Stimulated activated naive CD8-positive, alpha-beta T cell treated with anti-CD3 and anti-CD28 coated beads, Interleukin-15, Interleukin-2, amounts not matched to agents 100 U/mL and 50 U/mL, for 24 hours (primary cell): ENCODE measurements at places on chromosomes 3 and 15.
A peak's percentile ranks its signal among the peaks of the same experiment; 100 is the strongest.

DNA sequence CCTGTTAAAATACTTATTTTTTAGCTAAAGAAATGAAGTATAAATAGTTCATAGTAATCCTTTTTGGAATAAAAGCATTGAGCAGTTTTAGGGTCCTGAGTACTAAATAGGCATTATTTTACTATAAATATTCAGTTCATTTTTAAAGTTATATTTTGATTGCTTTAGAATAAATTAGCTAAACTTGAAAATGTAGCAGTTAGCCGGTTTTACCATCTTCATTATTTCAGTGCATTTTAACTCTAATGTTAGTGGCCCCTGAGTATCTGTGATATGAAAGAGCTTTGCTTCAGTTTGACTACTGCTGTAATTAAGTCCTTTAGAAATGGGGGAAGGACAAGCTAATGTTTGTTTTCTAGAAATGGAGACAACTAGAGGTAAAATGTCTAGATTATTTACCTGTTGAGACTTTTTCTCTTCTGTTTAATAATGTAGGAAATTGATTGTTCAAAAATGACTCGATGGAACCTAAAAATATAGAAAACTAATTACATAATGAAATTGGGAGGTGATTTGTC, 3.6 kb downstream of the SMC4 start:
- no peak for DNase-seq

DNA sequence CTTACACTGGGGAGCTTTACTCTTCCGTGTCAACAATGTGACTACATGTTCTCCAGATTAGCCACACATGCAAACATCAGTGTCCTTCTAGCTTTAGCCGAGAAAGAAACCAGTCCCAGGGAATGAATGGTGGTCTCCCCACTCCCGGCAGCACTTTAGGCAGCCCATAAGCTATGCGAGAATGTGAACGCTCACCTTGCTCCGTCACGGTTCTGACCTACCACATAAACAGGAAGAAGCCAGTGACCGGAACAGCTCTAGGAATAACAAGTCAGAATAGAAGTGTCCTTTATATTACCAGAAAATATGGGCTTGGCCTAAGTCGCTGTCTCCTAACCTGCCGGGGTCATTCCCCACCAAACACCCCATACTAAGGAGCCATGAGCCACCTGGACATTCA, 98.0 kb upstream of the ABHD17C start:
- DNase-seq, result no peak

DNA sequence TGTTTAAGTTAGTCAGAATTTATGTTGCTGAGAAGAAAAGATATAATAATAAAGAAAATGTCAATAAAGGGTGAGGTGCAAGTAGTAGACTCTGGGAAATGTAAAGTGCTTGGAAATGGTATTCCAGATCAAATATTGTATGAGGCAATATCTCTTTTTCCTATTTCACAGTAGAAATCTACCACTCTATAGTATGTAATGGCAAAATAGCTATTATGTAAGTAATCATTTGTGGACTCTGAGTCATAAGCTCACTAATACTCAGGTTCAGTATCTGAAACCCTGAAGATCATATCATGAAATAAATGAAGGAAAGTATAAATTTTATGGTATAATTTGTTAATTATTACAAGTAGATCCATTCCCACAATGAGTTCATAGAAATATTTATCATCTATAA, 322.1 kb downstream of the PYDC2 start:
- DNase-seq, result no peak

GRCh38 chr3:31680072-31680870, 147.5 kb downstream of the STT3B start:
- DNase-seq, result no peak

- DNase-seq, result no peak
Observed at GRCh38 chr15:41487381-41487780, 6.3 kb upstream of the ITPKA start.

GRCh38 chr3:17110660-17111396, 226.1 kb downstream of the PLCL2 start:
- no peak for DNase-seq

GRCh38 chr15:97410897-97411575, 549.5 kb upstream of the ARRDC4 start:
- DNase-seq, result no peak

- DNase-seq, result no peak
Observed at GRCh38 chr3:60282866-60283265, 968.4 kb downstream of the FHIT start.

GRCh38 chr3:149486726-149487125, 12.2 kb downstream of the TM4SF4 start:
- no peak for DNase-seq

DNA sequence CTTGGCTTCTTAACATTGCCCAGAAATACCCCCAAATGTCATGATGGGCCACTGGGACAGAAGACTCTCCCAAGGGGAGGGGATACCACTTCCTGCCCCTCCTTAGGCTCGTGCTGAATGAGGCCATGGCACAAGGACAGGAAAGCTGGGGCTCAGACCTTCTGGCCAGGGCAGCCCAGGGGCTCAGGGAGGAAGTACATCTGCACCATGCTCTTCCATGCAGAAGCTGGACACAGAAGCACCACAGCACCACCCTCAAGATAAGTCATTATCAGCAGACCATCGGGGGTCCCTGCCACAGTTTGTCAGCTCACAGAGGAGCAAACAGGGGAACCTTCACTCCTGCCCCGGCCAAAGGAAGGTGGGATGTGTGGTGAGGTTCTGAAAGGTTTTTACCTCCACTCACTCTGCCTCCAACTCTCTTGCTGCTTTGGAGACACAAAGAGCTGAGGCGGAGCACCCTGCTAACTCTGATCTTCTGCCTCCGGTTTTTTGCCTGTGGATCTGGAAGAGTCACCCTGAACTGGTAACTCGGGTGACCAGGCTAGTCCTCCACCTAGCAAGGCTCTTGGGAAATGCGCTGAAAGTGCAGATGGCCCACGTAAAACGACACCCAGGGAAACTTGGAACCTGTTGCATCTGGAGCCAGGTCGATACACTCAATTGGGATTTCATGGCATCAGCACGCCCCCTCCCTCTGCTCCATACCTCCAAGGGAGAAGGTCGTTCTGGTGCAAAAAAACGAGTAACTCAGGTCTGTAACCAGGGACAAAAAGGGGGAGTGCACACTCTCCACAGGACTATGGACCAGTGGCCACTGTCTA, 8.3 kb downstream of the BMF start:
- DNase-seq, result no peak

DNA sequence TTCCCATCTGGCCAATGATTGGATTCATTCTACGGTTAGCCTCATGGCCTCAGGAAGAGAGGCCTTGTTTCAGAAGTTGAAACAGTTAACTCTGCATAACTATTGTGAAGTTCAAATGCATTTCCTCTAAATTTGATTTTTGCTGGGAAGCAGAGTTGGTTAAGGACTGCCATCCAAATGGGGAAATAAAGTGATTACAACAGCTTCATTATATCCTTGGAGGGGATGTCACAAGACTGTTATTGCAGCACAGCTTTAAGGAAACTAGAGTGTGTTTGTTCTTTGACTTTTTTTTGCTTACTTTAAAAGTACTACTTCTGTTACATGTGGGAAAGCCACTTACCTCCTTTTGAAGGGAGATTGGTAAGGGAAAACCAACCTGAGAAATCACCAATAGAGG, 164.8 kb downstream of the AKAP13 start:
- no peak for DNase-seq

DNA sequence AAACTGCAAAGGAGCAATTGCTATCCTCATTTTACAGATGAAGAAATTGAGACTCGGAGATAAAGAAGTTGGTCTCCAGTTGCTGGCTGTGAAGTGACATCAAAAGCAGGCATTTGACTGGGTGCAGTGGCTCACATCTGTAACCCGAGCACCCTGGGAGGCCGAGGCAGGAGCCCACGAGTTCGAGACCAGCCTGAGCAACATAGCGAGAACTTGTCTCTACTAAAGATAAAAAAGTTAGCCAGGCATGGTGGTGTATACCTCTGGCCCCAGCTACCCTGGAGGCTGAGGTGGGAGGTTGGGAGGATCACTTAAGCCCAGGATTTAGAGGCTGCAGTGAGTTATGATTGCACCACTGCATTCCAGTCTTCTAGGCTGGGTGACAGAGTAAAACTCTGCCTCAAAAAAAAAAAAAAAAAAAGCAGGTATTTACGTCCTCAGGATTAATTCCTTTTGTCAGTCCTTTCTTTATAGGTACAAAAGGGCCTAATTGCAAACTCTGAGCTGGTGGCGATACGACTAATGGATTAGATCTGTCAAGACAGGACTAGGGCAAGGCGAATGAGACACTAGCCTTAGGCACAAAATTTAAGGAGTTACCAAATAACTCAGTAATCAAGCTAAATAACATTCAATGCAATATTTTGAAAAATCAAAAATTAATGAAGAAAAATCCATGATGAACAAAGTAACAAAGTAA, 5.9 kb upstream of the DNASE1L3 start:
- no peak for DNase-seq

- DNase-seq, result no peak
Observed at GRCh38 chr15:101635944-101636727, 16.0 kb downstream of the TM2D3 start.

DNA sequence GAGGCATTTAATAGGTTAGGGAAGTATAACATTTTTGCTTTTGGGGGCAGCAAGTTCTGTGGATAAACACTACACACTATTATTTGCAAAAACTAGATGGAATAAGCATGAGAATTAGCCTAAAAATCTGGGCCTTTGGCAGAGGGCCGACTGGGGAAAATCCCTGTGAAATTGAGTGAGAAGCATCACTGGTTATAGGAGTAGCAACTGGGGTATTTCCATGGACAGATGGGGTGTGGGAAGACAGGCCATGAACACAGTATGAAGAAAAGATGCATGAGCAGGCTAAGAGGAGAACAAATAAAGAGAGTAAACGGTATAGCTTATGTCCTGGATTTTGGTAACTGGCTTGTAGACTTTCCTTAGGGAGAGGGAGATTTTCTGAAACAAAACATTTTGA, 32.9 kb upstream of the CSPG5 start:
- no peak for DNase-seq

GRCh38 chr3:157046520-157046919, 113.4 kb downstream of the CCNL1 start:
- DNase-seq, result no peak

DNA sequence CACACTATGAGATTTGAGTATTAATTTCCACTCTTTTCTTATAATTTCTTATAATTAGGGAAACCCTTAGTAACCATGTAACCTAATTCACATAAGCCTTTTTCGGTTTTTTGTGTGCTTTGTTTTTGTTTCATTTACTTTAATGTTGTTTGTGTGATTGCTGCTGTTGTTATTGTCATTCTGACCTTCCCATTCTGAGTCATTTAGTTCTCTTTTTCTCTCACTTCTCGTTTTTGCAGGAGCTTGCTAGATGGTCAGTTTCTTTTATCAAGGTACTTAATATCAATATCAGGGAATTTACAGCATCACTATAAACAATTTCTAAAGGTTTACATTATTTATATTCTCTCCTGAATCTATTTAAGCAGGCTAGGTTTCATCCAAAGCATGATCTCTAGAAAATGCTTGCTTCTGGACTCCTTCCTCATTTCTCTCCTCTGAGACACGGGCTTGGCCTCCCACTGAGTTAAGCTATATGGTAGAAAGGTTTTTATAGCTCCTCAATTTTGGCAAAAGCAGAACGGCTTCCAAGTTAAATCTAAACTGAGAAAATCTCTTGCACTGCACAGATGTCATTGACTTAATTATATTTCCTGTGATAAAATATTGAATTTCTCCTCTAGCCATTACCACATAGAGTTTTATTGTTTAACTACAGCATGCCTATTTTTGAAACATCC, 534.2 kb downstream of the NSUN3 start:
- DNase-seq, result no peak

GRCh38 chr3:141216975-141217374, 14.7 kb upstream of the PXYLP1 start:
- DNase-seq, result no peak

- DNase-seq, result no peak
Observed at GRCh38 chr3:123800362-123800682, 83.8 kb downstream of the MYLK start.

DNA sequence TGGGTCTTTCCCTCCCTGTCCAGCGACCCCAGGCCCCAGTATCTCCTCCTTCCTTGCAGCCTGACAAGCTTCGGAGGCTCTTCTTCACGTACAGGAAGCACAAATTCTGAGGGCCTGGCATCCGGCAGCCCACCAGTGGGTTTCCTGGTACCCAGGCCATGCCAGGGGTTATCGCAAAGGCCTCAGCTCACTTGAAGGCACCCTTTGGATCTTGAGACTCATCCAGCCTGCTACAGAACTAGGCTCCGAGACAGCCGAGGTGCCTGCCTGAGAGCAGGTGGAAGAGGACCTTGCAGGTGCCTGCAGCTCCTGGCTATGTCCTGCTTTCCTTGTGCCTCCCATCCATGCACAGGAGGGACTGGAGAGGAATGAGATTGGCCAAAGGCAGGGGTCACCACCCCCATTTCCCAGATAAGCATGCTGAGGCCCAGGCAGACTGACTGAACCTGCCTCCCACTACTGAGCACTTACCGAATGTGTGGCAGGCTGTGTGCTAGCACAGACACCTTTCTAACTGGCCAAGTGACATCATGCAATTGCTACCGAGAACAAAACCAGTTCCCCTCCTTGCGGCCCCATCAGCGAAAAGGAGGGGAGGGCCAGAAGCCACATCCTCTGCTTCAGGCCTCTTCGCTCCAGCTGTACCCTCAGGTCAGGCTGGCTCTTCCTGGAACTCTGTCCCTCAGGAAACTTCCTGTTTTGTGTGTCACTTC, 11.2 kb downstream of the SH2D7 start:
- DNase-seq, result peak; percentile 71

- DNase-seq, result no peak
Observed at GRCh38 chr3:46994801-46995731, 15.6 kb downstream of the NBEAL2 start.

DNA sequence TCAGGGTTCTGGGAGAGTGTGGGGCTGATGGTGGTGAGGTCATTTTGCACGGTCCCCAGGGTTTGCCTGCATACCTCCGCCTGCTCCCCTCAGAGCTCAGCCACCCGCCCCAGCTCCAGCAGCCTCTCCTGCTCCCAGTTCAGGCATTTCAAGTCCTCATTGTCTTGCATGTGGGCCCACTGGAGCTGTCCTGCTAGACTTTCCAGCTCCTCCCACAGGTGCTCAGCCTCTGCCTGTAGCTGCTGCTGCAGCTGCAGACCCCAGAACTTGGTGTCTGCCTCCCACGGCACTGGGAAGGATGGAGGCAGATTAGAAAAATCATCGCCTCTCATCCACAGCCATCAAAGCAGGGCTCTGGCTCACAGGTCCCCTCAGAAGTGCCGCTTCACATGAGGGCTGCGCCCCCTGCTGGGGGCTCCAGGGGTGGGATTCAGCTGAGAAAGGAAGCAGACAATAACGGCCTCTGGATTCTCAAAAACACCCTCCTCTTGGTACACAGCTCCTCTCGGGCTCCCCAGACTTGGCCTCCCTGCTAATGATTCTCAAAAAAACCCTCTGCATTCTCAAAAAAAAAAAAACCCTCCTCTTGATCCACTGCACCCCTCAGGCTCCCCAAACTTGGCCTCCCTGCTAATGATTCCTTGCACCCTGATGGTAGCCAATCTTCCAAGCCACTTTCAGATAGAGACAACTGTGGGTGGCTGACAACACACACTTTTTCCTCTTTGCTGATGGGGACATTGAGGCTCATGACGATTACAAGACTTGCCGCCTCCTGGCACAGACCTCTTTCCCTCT, 89.3 kb upstream of the C2CD4B start:
- DNase-seq, result peak; percentile 79
